ENCODE measurements at places on chromosomes 3 and 15. TPM values are rescaled to one million over a fixed set of nuclear protein-coding genes. Genes with fewer than 3 reads are reported as not detected.

DNA sequence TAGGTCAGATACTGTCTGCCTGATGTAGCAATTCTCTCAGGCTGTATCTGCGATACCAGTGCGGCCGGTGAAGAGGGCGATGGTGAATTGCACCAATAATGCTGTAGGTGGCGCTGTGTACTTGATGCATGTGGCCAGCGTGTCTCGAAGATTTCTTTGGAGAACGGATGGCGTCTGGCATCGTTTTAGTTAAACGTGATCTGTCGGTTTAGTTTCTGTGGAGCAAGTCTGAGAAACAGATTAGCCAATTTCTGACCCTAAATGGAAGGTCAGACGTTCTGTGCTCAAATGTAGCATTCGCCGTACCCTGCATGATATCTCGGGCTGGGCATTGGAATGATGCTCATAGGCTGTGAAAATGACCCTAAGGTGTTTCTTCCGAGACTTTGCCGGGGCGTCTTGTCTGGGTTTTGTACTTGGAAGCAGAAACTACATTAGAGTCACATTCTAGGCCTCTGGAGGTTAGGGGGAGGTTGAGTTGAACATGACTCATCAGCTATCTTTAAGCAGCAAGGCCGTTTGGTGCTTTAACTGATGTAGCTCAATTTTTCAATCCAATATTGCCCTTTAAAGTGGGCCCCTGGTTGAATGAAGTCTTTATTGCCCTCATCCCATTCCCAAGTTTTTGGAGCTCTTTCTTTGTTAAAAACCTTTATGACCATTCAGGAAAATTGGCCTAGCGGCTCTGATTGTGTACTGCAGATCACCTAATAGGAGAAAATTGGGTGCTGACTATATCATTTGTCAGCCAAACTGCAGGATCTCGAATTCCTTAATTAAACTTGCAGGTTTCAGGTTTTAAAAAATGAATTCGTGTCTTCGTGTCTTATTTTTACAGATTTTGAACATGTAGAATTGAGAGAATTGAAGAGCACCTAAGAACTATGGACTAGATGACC lies 80.0 kb downstream of the SQOR start:
- DNase-seq = peak; percentile 43

- DNase-seq = no peak
Observed at GRCh38 chr3:30135190-30135589, 471.2 kb upstream of the TGFBR2 start.

GRCh38 chr3:122977746-122978466 lies 49.7 kb downstream of the SEMA5B start:
- peak; percentile 53 for DNase-seq

The SNX4 gene
- 6.4 TPM for polyA plus RNA-seq

The IQCF5 gene
- not detected for polyA plus RNA-seq

The LRRC31 gene
- not detected for polyA plus RNA-seq
